ENCODE measurements at places on chromosomes 4 and X.

DNA sequence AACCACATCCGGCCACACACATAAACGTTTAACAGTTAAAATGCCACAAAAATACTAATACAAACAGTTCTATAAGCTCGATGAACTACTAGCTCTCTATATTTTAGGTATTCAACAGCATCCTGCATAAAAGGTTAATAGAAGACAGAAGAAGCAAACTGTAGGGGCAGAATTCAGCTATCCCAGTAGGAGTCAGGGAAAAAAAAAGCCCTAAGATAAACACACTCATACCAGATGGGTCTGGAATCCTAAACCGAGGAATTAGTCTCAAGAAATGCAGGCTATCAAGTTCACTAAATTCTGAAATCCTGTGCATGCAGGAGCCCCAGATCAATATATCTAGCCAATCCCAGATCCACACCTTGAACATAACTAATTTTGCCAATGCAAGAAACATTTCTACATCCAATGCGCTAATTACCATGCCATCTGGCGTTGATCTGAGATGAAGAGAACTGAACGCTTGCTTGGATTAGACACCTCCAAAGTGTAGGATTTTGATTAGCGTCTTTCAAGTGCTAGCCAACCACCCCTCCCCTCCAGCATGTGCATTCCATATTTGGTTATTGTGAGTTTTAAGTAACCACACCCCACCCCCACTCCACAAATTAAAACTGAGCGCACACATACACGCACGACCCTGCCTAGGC lies 512.2 kb upstream of the INTU start:
- no peak for DNase-seq

DNA sequence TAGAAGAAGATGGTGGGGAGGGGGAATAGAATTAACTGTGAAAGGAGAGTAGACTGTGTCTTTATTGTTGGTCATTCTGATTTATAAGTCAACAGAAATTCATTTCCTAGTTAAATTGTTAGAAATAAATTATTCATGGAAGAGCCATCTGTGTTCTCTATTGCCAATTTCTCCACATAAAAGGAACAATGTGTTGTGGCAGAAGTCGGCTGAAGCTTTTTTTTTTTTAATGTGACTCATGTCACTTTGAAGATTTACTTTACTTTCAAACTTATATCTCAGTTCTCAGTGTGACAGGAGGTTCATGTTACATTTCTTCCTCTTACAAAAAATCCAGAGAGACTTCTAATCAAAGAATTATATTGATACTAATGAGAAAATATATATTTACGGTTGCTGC lies 60.5 kb downstream of the CPE start:
- DNase-seq: no peak

DNA sequence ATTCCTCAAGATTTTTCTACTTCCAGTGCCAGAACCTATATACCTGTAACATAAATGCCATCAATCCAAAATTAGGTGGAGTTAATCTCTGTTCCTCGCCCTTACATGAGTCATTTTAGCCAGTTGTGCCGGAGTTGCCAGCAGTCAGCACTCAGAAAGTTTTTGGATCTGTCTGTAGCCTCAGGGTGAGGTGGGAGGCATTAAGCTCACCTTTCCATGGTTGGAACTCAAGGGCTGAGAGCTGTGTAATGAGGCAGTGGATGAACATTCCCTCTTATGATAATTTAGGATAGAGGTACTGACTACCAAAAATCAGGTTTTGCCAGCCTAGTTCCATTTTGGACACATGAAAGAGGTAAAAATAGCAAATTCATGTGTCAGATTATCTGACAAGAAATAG lies 1553.1 kb upstream of the ADGRL3 start:
- no peak for DNase-seq

- no peak for DNase-seq
Observed at GRCh38 chr4:141713771-141714445, 77.5 kb downstream of the IL15 start.

DNA sequence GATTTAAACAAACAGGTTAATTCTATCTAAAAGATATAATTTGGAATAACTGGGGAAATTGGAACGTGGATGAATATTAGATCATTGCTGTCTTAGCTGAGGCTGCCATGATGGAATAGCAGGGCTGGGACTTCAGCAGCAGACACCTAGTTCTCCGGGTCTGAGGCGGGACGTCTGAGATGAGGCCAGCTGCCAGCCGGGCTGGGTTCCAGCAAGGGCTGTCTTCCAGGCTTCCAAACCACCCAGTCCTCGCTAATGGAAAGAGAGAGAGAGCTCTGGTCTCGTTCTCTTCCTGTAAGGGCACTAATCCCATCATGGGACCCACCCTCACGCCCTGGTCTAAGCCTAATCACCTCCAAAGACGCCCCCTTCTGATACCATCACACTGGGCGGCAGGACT lies 85.7 kb downstream of the ADRA2C start:
- no peak for DNase-seq

- DNase-seq: no peak
Observed at GRCh38 chrX:103061486-103061885, 2.5 kb downstream of the BEX1 start.

DNA sequence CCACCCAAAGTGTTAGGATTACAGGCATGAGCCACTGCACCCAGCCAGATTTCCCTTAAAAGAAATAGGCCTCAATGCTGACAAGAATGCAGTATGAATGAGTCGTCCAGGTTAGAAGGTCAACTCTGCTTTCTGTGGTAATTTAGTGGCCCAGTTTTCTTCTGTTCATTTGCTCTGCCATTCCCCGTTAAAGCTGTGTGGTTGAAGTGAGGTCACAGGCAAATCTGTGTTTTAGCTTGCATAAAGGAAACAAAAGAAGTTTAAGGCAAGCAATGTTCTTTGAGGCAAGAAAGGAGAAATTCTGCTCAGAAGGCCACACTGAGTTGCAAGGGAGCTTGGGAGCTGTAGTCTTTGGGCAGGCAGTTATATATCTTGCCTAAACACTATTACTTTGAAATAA lies 176.8 kb downstream of the LARP7 start:
- no peak for DNase-seq

DNA sequence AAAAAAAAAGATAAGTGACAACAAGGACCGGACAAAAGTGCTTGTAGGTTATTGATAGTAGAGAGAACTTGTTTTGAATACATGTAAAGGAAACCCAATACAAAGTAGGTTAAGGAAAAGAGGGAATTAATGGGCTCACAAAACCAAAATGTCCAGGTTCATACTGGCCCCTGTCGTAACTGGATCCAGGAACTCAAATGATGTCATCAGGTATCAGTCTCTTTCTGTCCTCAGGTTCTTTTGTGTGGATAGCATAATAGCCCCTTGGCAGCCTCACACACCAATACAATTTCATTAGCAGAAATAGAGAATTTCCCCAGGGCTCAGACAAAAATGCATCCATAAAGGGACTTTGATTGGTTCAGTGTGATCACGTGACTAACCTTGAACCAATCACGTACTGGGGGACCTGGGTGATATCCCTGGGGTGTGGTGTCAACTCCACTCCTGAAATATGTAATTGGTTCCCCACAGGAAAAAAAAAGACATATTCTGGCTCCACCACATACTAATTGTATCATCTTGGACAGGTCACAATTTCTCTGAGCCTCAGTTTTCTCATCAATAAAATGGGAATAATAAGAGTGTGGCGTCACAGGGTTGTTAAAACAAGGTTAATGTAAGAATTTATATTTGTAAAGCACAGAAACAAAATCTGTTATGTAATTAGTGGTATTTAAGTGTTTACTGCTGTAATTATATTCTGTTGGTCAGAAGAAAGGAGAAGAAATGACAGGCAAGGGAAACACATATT lies 174.8 kb downstream of the PDGFRA start:
- DNase-seq: no peak

- DNase-seq: no peak
Observed at GRCh38 chr4:177251237-177251636, 58.4 kb upstream of the NEIL3 start.

DNA sequence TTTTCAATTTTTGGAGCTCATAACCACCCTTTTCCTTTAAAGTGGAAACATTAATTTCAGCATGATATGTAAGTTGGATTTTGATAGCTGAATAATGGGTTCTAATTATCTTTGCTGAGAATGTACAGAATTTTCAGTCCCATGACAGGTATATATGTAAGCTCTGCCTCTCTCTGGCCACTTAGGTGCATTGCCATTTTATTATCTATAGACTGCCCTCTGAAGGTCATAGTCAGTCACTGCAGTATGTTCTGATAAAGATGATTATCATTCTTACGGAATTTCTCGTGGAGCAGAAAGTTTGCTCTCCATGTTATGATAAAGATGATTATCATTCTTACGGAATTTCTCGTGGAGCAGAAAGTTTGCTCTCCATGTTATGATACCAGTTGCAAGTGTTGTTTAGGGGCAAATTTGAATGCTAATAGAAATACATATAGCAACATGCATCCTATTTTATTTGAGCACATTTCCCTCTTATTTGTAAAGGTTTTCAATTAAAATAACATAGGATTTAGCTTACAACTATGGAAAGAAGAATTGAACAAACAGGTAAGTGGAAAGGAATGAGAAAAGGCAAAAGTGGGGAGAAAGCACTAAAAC lies 10.4 kb downstream of the AFP start:
- peak; percentile 53 for DNase-seq

DNA sequence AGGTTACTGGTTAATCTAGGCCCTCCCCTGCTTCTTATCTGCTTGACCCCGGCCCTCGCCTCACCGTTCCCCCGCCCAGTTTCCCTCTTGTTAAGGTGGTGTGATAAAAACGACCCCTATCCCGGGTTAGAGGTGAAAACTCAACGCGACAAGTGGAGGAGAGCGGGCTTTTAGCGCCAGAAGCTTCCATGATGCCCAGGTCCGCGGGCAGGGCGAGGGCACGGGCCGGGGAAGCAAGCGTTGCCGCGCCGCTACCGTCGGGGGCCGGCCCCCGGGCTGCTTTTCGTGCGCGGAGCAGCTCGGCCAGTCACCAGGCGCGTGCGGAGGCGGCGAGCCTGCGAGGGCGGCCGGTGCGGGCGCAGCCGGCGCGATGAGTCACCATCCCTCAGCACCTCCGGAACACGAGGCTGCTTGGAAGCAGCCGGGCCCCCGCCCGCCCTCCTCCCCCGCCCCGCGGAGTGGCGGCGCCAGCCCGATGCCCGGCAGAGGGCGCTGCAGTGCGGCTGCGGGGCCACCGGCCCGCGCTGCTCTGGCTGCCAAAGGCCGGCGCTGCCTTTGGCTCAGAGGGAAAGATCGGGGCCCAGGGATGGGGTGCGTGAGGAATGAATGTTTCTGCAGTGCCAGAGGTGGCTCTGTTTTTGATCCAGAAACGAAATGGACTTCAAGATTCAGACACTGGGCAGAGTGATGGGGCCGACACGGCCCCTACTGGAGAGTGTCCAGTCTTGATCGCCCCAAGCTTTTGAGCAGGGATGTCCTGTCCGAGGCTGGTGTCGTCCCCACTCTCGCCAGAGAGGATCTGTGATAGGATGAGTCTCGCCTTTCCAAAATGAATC lies 107.8 kb downstream of the NHSL2 start:
- DNase-seq: peak; percentile 94

DNA sequence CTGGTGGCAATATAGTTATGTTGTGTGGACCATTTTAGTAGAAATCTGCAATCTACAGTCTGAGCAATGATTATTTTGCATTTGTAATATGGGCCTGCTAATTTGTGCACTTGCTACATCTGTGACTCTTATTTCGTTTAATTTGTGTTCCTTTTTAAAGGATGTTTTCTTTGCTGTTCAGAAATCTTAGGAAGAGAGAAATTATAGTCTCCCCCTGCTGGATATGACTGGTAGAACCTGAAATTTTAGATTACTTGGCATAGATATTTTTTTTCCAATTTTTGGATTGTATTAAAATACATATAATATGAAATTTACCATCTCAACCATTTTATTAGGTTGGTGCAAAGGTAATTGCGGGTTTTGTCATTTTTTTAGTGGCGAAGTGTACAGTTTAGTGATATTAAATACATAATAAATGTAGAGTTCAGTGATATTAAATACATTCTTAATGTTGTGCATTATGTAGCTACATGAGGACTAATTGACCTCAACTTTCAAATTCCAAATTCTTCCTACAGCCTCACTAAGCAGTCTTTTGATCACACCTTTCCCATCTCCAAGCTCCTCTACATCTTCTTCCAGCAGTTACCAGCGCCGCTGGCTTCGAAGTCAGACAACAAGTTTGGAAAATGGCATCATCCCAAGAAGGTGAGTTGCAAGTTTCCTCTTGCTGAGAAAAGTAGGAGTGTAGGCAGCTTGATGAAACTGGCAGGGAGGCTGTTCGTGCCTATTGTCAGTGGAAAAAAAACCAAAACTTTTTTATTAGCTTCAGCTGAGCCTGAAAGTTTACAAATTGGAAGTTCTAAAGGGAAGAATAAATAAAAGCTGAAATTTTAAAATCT lies 82.2 kb downstream of the FNIP2 start:
- DNase-seq: peak; percentile 73

DNA sequence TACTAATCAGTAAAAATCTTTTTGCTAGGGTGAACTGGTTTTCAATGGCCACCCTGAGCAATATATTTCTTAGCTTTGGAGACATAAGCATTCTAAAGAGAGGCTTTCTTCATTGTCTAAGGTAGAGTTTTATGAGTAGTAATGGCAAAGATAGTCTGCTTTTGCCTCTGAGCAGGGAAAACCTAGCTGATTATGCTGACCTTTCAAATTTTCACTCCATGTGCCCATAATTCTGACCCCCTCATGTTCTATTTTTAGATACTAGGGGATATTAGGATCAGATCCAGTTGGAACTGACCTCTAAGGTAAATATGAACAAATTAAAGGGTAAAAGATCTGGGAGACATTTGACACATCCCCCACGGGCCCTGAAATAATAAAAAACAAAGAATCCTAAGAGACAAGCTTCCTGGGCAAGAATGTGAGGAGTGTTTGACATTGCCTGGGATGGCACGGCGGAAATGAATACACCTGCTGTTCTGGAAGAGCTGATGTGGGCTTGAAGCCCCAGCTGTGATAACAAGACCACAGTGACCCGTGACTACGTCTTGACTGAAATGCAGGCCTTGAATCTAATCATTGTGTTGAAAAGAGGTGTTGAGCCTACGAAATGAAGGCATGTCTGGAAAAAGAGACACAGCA lies 392.1 kb upstream of the FRG1 start:
- DNase-seq: no peak

- no peak for DNase-seq
Observed at GRCh38 chr4:42497142-42497910, 100.0 kb downstream of the SHISA3 start.

GRCh38 chr4:1300466-1301455 lies 11.1 kb downstream of the MAEA start:
- DNase-seq: no peak
